ENCODE measurements at places on chromosomes 5 and 9.

GRCh38 chr9:127197861-127198430 lies 66.6 kb upstream of the GARNL3 start:
- no peak for DNase-seq

DNA sequence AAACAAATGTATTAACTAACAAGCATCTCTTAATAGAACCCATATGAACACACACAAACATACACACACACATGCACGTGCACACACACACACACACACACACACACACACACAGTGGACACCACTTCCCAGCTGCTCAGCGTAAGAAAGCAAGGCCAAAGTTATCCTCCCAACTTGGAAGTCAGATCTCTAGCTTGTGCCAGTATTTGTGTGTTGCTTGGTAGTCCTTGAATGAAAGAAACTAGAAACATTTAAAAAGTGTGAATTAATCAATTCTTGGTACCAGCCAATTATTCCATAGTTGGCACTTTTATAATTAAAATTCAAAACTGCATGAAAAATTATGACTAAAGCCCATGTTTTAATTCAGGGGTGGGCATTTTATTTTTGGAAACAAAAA lies 178.1 kb downstream of the TMEM161B start:
- no peak for DNase-seq

DNA sequence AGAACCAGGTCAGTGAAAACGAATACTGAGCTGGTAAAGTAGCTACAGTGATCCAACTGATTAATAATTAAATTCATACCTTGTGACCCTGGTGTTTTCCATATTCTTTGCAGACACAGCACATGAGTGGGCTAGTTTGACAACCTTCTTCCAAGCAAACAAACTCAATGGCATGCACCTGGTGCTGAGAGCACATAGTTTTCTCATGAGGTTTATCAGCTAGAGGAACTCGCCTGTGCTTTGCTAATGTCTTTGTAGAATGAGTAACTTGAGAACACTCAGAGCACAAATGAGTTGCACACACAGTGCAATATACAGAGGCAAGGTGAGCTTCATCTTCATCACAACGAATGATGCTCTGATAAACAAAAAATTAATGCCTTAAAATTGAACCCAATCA lies 12.6 kb downstream of the TRIM23 start:
- no peak for DNase-seq

DNA sequence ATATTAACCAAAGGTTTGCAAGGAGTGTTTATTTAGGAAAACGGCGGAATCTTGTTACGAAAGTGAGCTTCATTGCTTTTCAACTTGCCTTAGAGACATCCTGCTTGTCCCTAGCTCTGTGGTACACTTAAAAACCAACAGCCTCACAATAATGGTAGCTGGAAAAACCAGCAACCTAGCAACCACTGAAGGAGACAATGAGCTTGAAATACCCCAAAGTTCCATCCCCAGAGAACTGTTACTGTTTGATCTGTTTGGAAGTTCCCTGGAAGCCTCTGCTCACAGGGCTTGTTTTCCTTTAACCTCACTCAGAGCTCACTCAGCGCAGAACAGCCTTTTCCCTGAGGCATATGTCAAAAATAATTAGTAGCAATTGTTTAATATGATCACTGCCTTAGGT lies 43.2 kb downstream of the SH3TC2 start:
- no peak for DNase-seq

DNA sequence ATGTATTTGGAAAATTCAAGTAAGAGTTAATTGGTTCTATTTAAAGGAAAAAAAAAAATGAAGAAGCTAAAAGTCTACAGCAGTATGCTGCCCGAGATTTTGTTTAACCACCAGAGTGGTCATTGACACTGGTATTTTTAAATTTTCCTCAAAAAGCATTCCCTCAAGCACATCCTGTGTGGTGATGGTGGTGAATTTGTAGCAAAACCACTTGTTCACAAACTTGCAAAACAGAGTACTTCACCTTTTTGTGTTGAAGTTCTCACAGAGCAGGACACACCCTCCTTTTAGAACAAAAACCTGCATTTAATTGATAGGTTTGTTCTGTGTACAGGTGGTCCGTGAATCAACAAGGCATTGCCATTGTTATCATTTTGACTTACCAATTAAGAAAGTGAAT lies 374.2 kb downstream of the EFNA5 start:
- DNase-seq = no peak

- DNase-seq = no peak
These were observed 35.0 kb upstream of the BARHL1 start for GRCh38 chr9:132547436-132547835.

DNA sequence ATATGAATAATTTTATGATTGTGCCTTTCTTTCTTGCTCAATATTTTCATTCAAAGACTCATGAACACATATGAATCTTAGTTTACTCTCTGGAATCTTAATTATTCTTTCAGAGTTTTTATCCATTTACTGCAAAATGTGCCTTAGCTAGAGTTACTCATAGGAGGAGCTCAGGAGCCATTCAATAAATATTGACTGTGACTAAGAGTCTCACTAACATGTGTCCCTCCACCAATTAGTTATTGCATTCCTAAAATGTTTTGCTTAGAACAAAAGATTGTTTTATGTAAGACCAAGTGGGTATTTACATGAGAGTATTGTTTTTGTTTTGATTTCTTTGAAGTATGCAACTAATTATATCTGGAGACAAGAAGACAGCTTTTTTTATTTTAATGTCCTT lies 218.4 kb upstream of the MAST4 start:
- DNase-seq = no peak

DNA sequence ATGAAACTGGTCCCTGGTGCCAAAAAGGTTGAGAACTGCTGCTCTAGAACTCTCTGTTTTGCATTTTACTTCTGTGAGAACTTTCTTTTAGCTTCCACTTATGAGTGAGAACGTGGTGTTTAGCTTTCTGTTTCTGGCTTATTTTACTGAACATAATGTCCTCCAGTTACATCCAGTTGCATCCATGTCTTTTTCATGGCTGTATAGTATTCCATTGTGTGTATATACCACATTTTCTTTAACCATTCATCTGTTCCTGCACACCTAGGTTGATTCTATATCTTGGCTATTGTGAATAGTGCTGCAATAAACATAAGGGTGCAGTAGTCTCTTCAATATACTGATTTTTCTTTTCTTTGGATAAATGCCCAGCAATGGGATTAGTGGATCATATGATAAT lies 165.7 kb downstream of the NPR3 start:
- no peak for DNase-seq

- no peak for DNase-seq
These were observed 45.2 kb upstream of the ANKRD31 start for GRCh38 chr5:75281716-75282465.

GRCh38 chr5:140609126-140609525 lies 23.8 kb downstream of the CD14 start:
- no peak for DNase-seq

DNA sequence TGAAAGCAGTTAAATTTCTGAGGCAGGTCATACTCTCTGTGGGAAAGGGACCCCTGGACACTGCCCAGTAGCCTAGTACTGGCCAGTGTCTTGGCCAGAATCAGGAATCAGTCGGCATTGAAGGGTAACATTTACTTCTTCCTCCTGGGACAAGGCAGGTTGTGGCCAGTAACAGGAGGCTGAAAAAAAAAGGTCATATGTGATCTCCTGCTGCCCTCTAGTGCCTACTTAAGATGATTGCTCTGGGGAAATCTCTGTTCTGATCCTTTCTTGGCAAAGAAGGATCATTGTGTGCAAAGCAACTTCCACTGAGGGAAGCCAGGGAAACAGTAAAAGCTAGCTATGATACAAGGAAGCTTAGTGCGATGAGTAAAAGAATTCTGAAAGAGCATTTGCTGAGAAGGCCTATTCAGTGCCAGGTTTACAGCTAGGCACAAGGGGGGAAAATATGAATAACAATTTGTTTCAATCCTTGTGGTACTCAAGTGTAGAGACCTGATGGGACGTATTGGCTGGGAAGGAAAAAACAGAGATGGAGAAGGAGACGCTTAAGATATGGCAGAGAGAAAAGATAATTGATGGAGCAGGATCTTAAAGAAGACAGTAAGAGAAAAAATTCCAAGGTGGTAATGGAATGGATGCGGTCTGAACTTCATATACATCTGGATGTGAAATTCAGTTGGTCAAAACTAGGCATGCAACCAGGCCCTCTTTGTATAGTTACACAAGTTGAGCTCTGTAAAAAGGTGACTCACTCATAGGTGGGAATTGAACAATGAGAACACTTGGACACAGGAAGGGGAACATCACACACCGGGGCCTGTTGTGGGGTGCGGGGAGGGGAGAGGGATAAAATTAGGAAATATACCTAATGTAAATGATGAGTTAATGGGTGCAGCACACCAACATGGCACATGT lies 25.8 kb upstream of the TRIM32 start:
- no peak for DNase-seq

DNA sequence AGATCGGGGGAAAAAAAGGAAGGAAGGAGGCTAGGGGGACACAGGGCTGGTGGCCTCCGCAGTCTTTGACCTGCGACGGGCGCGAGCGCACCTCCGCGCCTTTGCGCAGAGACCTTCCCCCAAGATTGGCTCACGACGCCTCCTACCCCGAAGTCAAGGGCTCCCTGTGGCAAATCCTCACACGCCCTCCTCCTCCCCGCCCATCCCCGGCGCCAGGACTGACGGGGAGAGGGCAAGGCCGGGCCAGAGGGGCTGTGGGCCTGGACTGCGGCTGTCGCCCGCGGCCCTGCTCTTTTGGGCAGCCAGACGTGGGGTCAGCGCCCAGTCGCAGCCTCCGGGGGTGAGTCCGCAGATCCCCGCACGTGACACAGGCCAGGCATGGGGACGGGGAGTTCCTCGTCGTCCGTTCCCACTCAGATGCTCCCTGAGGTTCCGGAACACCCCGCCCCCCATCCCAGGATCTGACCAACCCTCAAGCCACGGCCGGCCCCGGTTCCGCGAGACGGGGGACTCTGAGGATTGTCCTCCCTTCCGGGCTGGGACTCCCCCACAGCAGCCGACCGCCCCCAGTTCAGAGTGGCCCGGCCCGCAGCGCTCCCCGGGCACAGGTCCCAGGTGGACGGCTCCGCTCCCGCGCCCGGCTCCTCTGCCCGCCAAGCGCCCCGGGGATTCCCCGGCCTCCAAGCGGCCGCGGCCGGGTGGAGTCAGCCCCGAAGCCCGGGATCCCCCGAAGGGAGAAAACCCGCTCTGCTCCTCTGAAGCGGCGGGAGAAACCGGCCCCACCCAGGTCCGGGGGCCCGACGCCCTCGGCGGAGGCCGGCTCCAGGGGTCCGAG lies 543 bp upstream of the ANKRD33B start:
- DNase-seq = peak; percentile 58

GRCh38 chr5:75167345-75167744 lies 69.3 kb downstream of the ANKRD31 start:
- no peak for DNase-seq

GRCh38 chr9:115883467-115884329 lies 269.9 kb upstream of the PAPPA start:
- no peak for DNase-seq

DNA sequence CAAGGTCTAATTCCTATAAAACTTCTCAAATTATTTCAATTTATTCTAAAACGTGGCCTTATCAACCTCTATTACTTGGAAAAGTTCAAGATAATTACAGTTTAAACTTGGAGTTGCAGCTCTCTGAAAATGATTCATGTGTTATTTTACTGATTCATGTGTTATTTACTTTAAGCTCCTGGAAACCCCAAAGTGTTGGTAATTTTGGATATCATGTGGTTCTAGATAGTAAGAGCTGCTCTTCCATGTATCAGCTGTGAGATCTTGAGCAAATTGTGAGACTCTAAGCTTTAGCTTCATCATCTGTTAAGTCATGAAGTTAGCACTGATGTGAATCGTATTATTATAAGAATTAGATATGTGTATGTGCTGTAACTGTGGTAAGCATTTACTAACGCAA lies 749.2 kb downstream of the TLE4 start:
- DNase-seq = no peak

- no peak for DNase-seq
These were observed 292.5 kb downstream of the MARCHF11 start for GRCh38 chr5:15887093-15887492.

GRCh38 chr5:75306746-75307145 lies 30.3 kb upstream of the HMGCR start:
- DNase-seq = no peak

- DNase-seq = no peak
These were observed 26.9 kb downstream of the ROR2 start for GRCh38 chr9:91923145-91923544.

DNA sequence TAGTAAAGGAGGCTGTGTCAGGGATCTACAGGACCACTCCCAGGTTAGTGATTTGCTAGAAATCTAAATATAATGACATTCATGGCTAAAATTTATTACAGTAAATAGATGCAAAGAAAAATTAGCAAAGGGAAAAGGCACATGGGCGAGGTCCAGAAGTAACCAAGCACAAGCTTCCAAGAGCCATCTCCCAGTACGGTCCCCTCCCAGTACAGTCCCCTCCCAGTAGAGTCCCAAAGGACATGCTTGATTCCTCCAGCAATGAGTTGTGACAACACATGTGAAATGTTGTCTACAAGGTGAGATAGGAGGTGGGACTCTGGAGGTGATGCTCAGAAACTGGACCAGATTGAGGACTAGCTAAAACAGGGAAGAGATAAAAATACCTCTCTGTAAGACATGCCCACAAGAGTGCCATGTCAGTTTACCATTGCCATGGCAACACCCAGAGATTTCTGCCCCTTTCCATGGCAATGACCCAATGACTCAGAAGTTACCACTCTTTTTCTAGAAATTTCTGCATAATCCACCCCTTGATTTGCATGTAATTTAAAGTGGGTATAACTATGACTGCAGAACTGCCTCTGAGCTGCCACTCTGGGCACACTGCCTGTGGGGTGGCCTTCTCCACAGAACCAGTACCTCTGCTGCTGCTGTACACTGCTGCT lies 27.9 kb upstream of the CEMIP2 start:
- peak; percentile 15 for DNase-seq

DNA sequence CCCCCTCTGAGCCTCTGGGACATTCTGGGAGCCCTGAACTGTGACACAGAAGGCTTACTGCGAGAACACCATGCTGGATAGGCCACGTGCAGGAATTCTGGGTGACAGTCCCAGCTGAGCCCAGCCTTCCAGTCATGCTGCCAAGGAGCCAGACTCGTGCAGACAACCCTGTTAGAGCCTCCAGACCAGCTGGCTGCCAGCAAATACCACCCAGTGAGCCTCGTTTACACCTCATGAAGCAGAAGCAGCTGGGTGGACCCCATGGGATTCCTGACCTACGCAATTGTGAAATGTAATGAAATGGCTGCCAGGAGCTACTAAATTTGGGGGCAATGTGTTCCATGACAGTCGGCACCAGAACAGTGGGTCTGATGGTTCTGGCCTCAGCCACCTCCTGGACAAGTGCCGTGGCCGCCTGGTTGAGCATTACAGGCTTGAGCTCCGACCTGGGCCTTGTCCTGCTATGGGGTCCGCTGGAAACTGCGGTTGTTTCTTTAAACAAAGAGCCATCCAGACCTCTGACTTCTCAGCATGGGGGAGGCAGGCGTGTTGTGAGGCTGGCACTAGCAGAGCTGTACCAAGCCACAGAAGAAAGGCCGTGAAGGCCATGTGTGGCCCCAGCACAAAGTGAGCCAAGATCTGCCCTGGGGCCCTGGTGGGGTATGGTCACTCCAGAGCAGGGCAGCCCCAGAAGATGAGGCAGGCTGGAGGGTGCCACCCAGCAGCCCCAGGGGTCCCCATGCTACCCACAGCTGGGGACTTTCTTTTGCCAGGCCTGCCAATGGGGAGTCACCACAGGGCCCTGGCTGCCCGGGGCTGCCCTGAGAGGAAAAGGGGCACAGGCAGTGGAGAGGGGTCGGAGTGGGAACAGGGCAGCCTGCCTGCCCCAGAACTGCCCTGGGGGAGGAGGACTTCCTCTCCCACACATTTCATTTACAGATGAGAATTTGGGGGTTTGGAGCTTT lies 19.3 kb upstream of the RXRA start:
- no peak for DNase-seq

- no peak for DNase-seq
These were observed 461.0 kb downstream of the NR2F1-AS1 start for GRCh38 chr5:93120051-93120450.

- DNase-seq = no peak
These were observed 7.3 kb downstream of the QSOX2 start for GRCh38 chr9:136238342-136238732.
